Right ventricle myocardium superior (tissue), 1 donor: ENCODE measurements at places on chromosomes 2 and 18.

DNA sequence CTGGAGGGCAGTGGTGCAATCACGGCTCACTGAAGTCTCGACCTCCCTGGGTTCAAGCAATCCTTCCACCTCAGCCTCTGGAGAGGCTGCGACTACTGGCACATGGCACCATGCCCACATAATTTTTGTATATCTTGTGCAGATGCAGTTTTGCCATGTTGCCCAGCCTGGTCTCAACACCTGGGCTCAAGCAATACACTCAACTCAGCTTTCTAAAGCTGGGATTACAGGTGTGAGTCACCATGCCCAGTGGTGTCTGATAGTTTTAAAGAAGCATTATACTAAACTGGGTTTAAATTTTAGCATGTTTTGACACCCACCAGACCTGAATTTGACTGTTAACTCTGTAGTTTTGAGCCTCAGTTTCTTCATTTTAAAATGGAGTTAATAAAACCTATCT is 109.4 kb upstream of the SLC38A11 start:
- no peak for DNase-seq

DNA sequence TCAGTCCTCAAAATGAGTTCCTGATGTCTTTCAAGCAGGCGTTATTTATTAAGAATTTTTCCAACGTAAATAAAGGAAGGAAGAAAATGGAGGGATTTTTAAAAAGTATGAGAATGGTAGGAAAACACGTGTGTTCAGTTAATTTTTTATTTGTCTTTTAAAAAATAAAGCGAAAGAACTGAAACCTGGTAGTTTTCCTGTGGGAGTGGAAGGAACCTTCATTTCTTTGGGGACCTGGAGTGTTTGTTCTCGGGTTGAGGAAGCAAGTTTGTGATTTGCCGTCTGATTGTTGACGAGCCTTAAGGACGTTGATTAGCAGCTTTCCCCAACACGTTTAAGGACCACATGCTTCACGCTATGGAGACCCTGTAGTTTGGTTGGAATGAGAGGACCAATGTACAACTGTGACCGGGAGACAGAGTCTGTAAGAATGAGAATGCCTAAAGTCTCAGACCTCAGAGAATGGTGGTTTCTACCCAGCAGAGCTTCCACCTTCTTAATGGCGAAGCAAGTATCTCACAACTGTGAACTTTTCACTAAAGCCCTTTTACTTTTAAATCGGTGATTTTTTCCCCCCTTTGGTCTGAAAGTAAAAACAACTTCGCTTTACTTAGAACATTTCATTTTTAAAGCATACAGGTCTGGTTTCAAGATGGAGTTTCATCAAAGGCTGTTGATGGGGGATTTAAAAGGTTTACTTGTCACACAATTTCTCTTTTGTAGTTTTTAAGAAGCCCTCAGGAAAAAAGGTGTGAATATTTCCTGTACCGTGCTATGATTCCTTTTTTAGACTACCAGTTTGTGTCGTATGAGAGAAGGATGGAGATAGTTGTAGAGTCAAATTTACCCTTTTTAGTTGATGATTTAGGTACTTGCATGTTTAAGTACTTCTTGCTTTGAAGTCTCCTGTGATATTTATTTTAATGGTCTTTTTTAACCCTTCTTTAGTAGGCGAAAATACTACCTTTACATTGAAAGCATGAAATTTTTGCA is 1.4 kb downstream of the TTC39C start:
- no peak for DNase-seq

DNA sequence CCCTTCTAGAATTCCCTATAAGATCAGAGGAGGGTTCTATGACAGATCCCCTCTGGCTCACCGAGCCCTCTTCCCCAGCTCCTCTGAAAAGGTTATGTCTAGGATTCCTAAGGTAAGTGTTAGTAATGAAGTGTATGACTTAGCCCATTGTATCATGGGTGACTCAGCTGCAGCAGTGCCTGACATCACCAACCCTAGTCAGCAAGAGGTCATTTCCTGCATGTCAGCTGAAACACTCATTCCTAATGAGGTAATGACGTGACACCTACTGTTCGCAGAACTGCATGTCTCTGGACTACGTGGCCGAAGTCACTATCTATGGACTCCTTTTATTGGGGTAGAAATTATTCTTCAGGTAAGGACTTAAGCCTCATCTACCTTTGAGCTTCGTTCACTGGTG is 196.1 kb upstream of the MYT1L start:
- no peak for DNase-seq

- no peak for DNase-seq
Measured at GRCh38 chr2:656676-657075, 20.5 kb downstream of the TMEM18 start.

DNA sequence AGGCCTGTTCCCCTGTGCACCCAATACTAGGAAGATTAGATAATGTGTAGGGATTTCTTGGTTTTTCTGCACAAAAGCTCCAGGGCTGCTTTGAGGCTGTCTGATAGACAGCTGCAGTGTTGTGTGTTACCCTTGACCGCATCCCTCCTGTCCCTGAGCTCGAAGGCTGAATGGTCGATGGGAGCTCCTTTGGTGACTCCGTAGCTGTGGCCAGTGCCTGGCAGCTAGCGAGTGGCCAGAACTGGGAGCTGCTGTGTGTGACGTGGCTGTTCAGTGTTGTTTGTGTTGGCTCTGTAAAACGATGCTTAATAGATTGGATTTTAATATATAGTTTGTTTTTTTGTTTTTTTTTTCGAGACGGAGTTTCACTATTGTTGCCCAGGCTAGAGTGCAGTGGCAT is 170.0 kb downstream of the AGAP1 start:
- no peak for DNase-seq

GRCh38 chr2:83331810-83332209 is 1127.3 kb downstream of the SUCLG1 start:
- DNase-seq, result no peak

DNA sequence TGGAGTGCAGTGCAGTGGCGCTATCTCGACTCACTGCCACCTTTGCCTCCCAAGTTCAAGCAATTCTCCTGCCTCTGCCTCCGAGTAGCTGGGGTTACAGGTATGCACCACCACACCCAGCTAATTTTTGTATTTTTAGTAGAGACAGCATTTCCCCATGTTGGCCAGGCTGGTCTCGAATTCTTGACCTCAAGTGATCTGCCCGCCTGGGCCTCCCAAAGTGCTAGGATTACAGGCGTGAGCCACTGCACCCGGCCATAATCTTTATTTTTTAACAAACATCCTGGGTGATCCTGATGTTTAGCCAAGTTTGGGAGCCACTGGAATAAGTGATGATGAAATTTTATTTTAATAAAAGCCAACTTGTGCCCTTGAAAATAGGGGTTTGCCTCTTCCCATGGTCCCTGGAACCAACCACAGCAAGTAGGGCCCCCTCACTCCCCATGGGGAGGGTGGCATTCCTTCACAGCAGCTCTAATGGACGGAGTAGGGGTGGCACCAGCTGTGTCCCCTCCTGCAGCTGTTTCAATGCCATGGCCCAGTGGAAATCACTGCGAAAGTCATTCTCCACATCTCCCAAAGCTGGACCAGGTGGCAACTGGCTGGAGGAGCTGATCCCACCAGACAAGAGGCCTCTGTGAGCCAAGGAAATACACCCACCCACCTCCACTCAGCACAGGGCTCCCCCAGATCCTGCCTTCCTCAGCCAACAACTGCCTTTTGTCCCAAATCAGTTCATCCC is 194.8 kb downstream of the ZFP36L2 start:
- no peak for DNase-seq

- DNase-seq, result no peak
Measured at GRCh38 chr2:120517751-120518469, 172.0 kb downstream of the INHBB start.
